ENCODE measurements at places on chromosomes 11 and 22. TPM values are rescaled to one million over a fixed set of nuclear protein-coding genes. Genes with fewer than 3 reads are reported as not detected.

DNA sequence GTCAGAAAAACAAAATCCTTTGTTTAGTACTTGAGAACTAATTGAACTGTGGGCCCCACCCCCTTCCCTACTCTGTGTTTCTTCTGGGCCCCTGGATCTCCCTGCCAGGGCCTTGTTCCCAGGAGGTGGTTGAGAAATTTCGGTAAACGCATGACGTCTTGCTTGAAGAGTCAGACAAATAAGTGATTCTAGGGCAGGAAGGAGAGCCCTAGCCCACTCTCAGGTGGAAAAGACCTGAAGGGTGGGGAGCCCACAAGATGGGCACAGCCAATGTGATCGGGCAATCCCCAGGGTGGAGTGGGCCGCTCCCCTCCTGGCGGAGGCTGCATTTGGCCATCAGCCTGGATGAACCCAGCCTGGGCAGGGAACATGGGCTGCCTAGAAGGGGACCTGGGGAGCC lies 16.8 kb upstream of the P2RY2 start:
- no peak for DNase-seq

- DNase-seq = no peak
Observed at GRCh38 chr11:132464003-132464342, 1068.3 kb downstream of the OPCML start.

- DNase-seq = no peak
Observed at GRCh38 chr11:117385906-117386305, 58.3 kb downstream of the CEP164 start.

- DNase-seq = no peak
Observed at GRCh38 chr11:107274138-107274537, 183.5 kb downstream of the CWF19L2 start.

Gene SCGB1D2
- total RNA-seq = not detected

DNA sequence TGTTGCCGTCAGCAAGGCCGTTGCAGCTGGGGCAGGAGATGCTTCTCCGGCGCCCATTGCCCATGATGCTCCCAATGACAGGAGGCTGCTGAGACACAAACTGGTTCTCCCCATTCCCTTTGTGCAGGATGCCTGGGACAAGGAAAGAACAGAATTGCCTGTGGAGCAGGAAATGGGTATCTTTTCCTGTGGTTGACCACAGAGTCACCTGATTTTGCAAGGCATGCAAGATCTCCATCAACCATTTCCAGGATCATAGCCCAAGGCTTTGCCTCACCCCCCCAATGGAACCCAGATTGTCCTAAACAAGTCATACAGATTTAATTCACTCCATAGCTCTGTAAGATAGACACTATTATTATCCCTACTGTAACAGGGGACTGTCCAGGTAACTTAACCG lies 148.1 kb upstream of the NARS2 start:
- no peak for DNase-seq

Gene IFITM1
- 205 TPM for total RNA-seq

DNA sequence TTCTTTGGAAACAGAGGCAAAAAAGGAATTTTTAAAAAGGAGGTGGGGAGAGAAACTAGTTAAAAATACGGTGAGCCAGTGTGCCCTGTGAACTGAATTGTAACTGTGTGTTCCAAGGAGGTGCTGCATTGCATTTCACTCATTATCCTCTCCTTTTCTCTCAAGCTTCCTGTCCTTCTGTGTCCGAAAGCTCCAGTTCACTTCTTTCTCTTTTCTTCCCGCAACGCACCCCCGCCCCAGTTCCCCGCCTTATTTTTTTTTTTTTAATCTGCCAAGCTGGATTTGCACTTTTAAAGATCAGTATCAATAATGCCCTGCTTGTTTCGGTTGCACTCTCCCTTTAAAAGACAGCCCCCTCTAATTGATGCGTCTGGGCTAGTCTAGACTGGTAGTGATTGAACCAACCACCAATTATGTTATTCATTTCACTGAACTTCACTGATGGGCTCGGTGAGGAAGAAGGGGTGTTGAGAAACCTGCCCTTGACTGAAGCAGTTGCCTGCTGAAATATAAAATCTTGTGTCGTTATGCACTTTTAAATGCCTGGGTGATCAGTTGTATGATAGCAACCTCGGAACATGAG lies 18.5 kb downstream of the BLID start:
- DNase-seq = no peak

DNA sequence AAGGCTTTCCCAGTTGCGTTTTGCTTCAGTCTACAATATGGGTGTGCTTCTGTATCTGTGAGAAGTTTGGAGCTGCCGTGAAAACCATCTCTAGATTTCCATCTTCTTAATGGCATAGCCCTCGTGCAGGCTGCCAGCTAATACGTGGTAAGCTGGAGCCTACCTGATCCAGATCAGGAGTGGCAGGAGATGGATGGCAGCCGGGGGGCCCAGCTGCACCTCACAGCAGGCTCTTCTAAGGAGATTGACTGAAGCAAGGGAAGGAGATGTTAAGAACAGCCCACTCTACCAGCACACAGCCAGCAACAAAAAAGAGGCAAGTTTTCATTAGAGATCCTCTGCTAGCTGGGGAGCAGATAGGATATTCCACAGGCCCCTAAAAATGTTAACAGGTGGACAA lies 115.5 kb downstream of the MSANTD4 start:
- peak; percentile 54 for DNase-seq

DNA sequence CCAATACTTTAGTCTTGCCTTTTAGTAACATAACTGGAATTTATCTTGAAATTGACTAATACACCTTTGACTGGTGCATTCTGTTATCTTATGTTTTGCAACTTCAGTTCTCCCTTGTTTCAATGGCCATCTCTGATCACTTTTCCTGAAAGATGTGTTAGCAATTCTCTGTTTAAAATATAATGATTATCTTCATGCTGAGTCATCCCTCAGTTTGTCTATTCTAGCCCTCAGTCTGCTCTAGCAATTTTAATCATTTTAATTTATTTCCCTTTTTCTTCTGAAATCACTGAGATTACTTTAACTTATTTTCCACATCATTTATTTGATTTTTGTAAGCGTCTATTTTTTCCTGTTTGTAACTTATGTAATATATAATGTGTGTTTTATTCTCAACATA lies 221.9 kb upstream of the PDGFD start:
- no peak for DNase-seq

DNA sequence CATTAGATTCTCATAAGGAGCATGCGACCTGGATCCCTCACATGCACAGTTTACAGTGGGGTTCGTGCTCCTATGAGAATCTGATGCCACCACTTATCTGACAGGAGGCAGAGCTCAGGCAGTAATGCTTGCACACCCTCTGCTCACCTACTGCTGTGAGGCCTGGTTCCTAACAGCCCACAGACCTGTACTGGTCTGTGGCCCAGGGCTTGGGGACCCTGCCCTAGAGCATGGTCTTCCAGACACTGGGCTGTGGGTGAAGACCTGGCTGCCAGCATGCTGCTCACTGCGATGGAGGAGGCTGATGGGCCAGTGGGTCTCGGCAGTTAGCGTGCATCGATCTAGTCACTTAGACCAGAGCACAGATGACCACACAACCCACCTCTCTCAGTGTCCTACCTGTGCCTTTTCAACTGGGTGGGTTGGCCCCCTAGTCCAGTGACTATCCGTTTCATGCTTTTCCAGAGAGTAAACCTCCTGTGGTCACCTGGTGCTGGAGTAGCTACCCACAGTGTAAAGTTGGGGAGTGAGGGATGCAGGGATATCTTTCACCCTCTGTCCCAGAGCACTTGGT lies 21.1 kb downstream of the MED15 start:
- no peak for DNase-seq

DNA sequence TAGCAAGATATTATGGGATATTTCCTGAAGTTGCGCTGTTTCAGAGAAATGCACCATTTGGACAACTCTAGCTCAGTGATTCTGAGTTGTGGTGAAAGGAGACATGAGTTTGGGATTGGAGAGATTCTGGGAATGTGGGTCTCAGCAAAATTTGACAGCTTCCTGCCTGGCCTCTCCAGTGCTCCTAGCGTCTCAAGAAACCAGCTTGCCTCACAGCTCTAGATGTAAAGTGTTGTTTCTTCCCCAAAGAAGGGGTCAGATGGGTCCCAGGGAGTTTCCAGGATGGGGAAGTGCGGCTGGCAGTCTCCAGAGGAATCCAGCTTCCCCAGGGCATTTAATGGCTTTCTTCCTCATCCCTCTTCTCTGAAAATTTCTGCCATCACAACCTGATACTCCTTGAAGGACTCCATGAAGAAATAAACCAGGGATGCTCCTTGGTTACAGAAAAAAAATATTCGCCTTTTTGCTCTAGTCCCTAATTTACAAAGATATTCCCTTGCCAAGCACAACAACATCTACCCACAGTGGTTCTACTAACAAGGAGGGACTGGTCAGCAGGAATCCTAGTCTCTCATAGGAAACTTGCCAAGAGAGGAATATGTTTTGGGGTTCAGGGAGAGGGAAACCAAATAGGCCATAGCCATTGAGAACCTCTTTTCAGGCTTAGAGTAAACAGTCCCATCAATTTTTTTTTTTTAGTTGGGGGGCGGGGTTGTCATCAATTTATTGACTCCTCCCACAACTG lies 185.4 kb upstream of the E2F8 start:
- no peak for DNase-seq

GRCh38 chr22:31288496-31289240 lies 3.6 kb downstream of the PIK3IP1 start:
- no peak for DNase-seq

Gene FXYD6
- 107 TPM for total RNA-seq

GRCh38 chr22:50434849-50435248 lies 40.0 kb downstream of the SBF1 start:
- peak; percentile 81 for DNase-seq

DNA sequence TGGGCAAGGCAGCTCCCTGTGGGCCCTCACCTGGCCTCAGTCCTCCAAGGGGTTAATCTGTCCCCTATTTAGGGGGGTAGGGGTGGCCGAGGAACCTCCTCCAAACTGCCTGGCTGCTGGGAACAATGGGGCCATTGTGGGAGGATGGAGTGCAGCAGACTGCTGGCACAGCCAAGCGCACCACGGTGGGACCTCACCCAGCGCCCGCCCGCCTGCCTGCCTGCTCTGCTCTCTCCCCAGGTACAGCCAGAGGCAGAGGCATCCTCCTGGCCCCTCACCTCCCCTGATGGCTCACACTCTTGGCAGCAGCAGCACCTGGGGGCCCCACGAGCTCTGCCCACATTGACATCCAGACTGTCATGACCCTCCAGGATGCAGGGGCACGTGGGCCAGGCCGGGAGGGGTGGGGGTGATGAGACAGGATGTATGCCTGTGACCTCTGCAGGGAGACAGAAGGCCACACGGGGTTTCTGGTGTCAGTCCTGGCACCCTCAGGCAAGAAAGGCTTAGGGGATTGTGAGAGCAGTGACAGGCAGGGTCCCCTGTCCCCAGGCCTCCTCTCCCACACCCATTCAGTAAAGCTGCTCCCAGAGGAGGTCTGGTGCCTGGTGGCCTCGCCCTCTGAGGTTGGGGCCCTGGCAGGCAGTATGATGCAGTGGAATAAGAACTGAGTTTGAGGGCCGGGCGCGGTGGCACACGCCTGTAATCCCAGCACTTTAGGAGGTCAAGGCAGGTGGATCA lies 11.4 kb downstream of the BCL9L start:
- no peak for DNase-seq

DNA sequence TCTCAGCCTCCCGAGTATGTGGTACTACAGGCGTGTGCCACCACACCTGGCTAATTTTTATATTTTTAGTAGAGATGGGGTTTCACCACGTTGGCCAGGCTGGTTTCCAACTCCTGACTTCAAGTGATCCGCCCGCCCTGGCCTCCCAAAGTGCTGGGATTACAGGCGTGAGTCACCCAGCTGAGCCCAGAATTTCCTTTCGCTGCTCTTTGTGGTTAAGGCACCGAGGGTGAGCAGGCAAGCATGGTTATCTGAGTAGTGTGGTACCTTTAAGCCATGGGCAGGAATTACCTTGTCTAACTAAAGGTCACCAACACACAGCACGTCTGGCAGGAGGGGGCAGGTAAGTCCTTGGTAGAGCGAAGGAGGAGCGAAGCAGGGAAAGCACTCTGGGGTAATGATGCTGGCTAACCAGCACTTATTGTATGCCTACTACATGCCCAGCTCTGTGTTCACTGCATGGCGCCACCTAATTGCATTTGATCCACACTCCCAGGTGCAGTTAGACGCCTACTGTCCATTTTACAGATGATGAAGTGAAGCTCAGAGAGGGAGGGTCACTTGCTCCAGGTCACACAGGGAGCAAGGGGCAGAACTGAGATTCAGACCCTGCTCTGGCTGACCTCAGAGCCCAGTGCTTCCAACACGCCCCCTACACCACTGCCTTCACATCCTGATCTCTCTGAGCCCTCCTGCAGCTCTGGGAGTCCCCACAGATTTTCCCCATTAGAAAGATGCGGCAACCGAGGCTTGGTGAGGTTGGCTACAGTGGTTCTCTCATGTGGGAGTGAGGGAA lies 45.7 kb downstream of the TRIOBP start:
- no peak for DNase-seq

DNA sequence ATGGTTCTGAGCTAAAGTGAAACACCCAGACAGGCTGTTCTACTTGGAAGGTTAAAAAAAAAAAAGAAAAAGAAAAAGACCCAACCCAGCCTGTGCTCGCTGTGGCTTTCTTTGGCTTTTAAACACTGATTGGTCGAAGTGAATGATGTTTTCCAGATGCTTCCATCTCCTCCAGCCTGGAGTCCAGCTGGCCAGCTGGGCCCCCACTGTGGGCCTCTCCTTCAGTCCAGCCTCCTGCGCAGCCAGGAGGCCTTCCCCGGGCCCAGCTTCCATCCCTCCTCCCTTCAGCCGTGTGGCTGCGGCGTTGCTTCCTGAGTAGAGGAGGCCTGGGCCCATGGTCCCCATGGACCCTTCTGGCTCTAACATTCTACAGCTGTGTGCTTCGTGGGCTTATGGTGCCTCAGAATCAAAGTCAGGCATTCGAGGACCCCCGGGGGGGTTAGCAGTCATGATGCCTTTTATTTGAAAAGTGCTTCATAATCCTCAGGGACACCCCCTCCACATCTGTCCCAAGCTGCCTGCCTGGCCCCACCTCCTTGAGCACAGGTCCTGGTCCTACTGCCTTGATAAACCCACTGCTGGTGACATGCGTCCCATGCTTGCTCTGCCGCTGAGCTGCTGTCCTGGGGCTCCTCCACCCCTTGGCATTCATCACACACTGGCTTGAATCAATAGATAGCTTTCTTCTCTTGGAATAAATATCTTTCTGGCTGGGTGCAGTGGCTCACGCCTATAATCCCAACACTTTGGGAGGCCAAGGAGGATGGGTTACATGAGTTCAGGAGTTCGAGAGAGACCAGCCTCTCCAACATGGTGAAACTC lies 42.2 kb upstream of the FBLN1 start:
- peak; percentile 87 for DNase-seq

Gene CLNS1A
- total RNA-seq = 65.0 TPM

DNA sequence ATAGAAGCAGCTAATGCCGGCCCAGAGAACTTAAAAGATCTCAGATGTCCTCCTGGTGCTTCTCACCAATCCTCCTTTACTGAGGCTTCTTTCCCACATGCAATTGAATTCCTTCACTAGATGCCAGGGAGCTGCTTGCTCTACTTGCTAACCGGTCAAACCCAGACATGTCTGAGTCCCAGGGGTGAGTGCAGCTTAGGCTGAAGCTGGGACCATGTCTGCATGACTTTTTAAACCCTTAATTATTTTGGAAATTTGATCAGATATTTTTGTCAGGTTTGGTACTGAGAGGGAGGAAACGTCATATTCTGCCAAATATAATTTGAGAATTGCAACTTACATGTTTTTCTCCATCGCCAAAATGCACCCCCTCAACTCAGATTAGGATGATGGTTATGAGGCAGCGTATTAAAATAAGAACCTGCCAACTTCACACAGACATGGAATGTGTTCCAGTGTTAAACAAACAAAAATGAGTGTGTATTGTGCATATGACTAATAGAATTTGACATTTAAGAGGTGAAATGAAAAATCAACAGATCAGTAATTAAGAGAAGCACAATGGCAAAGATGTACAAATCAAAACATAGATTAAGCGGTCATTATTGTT lies 529.5 kb downstream of the ETS1 start:
- DNase-seq = no peak

All from posterior vena cava (tissue), 2 donors.